B cell (primary cell): ENCODE measurements at places on chromosomes 13 and 19. TPM values are rescaled to one million over a fixed set of nuclear protein-coding genes. Genes with fewer than 3 reads are reported as not detected.

PTGIR gene
- polyA plus RNA-seq, result 2.1 and 5.3 TPM in 2 replicates

APC2 gene
- polyA plus RNA-seq, result 0.07 and 0.16 TPM in 2 replicates

ZC3H4 gene
- polyA plus RNA-seq, result 12.7 and 15.4 TPM in 2 replicates

RCBTB2 gene
- 1.4 and 1.9 TPM in 2 replicates for polyA plus RNA-seq

IL11 gene
- 0.13 TPM in 1 of 2 replicates, not detected in the other for polyA plus RNA-seq

CD70 gene
- 14.6 and 23.9 TPM in 2 replicates for polyA plus RNA-seq

CYP4F3 gene
- polyA plus RNA-seq, result 0.03 TPM in 1 of 2 replicates, not detected in the other

CACNG8 gene
- not detected in 2 replicates for polyA plus RNA-seq

TBXA2R gene
- 7.9 and 8.0 TPM in 2 replicates for polyA plus RNA-seq

NLRP12 gene
- 0.22 and 0.26 TPM in 2 replicates for polyA plus RNA-seq

ZNF728 gene
- not detected in 2 replicates for polyA plus RNA-seq

GIPR gene
- 0.43 and 2.3 TPM in 2 replicates for polyA plus RNA-seq

HTR2A gene
- polyA plus RNA-seq, result not detected in 2 replicates

MCOLN1 gene
- 17.3 and 19.0 TPM in 2 replicates for polyA plus RNA-seq

ZNF430 gene
- 27.5 and 36.7 TPM in 2 replicates for polyA plus RNA-seq

KPNA3 gene
- 7.8 and 10.7 TPM in 2 replicates for polyA plus RNA-seq

ATCAY gene
- not detected in 2 replicates for polyA plus RNA-seq

UPK1A gene
- polyA plus RNA-seq, result 0.16 and 0.17 TPM in 2 replicates

ZNF845 gene
- 2.3 and 2.4 TPM in 2 replicates for polyA plus RNA-seq

LMTK3 gene
- 0.19 and 0.25 TPM in 2 replicates for polyA plus RNA-seq

PDX1 gene
- not detected in 2 replicates for polyA plus RNA-seq

ZNF285 gene
- 2.9 and 4.6 TPM in 2 replicates for polyA plus RNA-seq

HPN gene
- 0.30 TPM in 1 of 2 replicates, not detected in the other for polyA plus RNA-seq

NOSIP gene
- 110 and 135 TPM in 2 replicates for polyA plus RNA-seq

CEACAM5 gene
- not detected in 2 replicates for polyA plus RNA-seq

FFAR3 gene
- 0.63 and 4.1 TPM in 2 replicates for polyA plus RNA-seq

TMEM91 gene
- 6.3 and 8.0 TPM in 2 replicates for polyA plus RNA-seq

CCL25 gene
- polyA plus RNA-seq, result 0.28 TPM in 1 of 2 replicates, not detected in the other

KATNAL1 gene
- 2.7 and 3.7 TPM in 2 replicates for polyA plus RNA-seq

FPR3 gene
- polyA plus RNA-seq, result not detected in 2 replicates

LRG1 gene
- 0.21 and 0.48 TPM in 2 replicates for polyA plus RNA-seq
